T-helper 9 cell (primary cell): ENCODE measurements at places on chromosomes 1 and 21.

- no peak for DNase-seq
These were observed 40.9 kb upstream of the ZBTB18 start for GRCh38 chr1:244010191-244010590.

- DNase-seq, result peak; percentile 1
These were observed 219.8 kb upstream of the DUSP10 start for GRCh38 chr1:221961532-221962292.

GRCh38 chr21:31497914-31498313, 153.9 kb upstream of the TIAM1 start:
- no peak for DNase-seq

DNA sequence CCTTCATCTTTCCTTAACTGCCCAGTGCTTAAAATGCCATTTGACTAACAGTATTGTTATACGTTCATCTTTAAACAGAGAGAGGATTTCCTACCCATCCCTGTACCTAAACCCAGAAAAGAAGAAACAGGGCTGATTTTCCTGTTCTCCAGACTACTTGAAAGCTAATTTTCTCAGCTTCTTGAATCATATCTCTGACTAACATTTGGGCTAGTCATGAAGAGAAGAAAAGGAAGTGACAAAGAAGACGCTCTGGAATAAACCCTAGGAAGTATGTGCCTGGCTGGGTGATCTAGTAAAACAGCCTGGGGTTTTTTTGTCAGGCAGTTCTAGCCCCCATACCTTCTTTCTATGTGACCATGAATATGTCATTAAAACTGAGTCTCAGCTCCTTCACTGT, 44.8 kb upstream of the SGIP1 start:
- DNase-seq, result no peak

GRCh38 chr21:45818276-45818903, 163.2 kb upstream of the COL6A1 start:
- DNase-seq, result no peak

- no peak for DNase-seq
These were observed 273.0 kb upstream of the NFIA start for GRCh38 chr1:60809204-60809980.

GRCh38 chr1:115955228-115955627, 21.1 kb upstream of the SLC22A15 start:
- no peak for DNase-seq

GRCh38 chr1:14549897-14550620, 48.4 kb upstream of the KAZN start:
- DNase-seq, result no peak

GRCh38 chr1:204410688-204411450, 748 bp downstream of the PPP1R15B start:
- no peak for DNase-seq

GRCh38 chr1:7648761-7649384, 122.2 kb upstream of the VAMP3 start:
- DNase-seq, result no peak

DNA sequence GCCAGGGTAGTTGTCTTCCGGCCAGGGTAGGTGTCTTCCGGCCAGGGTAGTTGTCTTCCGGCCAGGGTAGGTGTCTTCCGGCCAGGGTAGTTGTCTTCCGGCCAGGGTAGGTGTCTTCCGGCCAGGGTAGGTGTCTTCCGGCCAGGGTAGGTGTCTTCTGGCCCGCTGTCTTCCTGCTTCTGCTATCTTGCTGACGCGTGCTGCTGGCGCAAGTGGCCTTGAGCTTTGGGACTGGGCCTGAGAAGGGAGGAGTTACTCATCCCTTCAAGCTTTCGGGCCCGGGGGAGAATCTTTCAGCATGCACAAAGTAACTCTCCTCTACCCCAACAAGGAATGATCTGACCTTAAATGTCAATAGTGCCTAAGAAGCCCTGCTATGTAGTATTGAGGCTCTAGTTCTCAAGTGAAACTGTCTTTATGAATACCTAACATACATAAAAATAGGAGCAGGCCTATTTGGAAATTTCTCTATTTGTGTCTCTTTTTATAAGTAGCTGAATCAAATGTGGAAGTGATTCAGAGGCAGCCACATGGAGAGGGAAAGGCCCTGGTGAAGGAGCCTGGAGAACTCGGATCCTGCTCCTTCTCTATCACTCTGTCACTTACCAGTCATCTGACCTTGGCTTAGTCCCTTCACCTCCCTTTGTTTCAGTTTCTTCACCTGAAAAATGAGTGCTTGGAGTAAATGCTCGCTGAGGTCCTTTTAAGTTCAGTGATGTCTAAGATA, 65.6 kb downstream of the RGL1 start:
- DNase-seq, result no peak

GRCh38 chr1:9607352-9607751, 18.6 kb downstream of the TMEM201 start:
- no peak for DNase-seq

DNA sequence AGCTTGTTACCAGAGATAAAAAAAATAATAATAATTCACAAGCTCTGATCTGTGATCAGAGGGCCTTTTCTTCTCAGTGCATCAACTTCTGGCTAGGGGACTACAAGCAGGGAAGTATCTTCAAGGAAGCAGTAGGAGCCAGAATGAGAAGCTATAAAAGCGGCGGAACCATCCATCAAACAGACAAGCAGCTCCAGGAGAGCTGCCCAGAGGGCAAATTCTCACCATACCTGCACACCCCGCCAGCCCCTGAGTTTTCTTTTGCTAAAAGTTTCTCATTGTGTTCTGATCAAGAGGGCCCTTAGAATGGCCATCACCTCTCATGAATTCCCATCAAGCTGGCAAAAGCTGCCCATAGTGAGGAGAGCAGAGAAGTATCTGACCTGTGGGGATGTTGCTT, 99.4 kb downstream of the SMYD2 start:
- DNase-seq, result no peak

GRCh38 chr1:91697416-91697815, 188.5 kb downstream of the TGFBR3 start:
- no peak for DNase-seq

DNA sequence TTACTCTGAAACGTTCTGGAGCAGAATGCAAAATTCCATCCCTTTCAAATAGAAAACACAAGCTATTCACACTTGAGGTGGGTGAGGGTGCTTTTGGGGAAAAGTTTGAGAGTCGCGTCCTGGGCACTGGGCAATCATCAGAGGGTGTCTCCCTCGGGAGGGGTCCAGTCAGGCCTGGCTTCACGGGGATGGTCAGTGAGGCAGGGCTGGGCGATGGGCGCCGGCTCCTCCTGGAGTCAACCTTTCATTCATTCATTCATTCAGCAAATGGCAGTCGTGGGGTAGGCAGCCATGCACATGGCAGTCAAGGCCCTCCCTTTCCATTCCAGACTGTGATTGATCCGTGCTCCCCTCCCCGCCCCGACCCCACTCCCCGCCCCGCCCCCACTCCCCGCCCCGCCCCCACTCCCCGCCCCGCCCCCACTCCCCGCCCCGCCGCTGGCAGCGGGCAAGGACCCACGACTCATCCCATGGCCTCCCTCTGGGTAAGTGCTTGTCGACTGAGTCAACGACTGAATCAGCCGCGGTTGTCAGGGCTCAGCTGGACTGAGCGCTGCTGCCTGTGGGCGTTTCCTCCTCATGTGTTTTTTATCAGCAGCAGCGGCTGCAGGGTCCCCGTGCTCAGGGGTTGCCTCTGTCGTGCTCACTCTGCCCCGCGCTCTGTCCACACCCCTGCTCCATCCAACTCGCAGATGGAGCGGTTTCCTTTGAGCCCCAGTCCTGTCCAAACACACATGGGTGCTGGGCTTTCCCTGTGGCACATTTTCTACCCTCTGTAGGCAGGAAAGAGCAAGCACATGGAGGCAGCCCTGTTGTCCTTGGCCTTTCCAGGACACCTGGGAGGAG, 12.5 kb upstream of the SPSB1 start:
- DNase-seq, result no peak

- DNase-seq, result no peak
These were observed 4.4 kb upstream of the PGBD5 start for GRCh38 chr1:230430499-230430898.

DNA sequence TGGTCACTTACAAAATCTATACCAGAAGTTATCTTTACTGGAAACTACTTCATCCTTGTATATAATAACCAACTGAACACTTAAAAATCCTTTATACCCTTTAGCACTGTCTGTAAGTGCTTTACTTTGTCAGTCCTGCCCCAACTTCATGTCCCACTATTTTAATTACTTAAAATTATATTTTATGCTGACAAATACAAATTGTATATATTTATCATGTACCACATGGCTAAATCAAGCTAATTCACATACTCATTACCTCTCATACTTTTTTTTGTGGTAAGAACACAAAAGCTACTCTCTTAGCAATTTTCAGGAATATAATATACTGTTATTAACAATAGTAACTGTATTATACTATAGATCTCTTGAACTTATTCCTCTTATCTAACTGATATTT, 63.0 kb downstream of the EVI5 start:
- DNase-seq, result no peak

- no peak for DNase-seq
These were observed 68.5 kb downstream of the DYRK1A start for GRCh38 chr21:37435120-37435519.

DNA sequence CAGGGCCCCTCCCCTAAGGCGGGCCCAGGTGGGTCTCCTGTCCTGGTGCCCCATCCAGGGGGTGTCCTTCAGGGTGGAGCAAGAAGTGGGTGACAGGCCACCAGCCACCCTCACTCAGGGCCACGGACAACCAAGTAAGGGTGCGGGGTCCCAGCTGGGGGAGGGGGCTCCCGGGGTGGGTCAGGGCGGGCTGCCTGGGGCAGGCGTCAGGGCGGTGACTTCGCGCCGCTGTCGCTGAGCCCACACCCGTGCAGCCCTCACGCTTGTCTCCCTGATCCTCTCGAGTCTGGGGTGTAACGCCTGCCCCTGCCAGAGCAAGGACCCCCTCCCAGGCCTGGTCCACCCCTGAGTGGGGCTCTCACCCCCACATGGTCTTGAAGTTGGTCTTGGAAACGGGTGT, 22.2 kb downstream of the ARHGEF16 start:
- DNase-seq, result no peak

GRCh38 chr1:199976496-199977144, 50.9 kb upstream of the NR5A2 start:
- DNase-seq, result no peak

GRCh38 chr1:52919051-52919722, 2.4 kb downstream of the ECHDC2 start:
- DNase-seq, result no peak

GRCh38 chr21:38699048-38699447, 106.7 kb upstream of the ETS2 start:
- no peak for DNase-seq

DNA sequence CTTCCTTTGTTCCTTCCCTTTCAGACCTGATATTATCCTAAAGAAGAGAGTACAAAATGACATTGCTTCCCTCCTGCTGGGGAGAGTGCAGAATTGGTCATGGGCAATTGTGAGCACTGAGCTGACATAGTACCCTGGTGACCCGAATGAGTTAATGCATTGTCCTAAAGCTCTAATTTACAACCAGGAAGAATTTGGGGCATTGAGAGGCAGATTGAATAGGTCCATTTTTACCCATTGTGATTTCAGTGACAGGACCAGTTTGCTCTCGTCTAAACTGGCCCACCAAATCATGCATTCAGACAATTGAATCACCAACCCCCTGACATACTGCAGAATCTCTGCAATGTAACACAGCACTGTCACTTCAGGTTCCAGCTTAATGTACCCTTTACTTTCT, 497.4 kb downstream of the DPYD start:
- no peak for DNase-seq

- DNase-seq, result no peak
These were observed 2.9 kb downstream of the DIPK1A start for GRCh38 chr1:92958203-92958970.

- no peak for DNase-seq
These were observed 140.8 kb downstream of the PTGER3 start for GRCh38 chr1:70906800-70907199.

DNA sequence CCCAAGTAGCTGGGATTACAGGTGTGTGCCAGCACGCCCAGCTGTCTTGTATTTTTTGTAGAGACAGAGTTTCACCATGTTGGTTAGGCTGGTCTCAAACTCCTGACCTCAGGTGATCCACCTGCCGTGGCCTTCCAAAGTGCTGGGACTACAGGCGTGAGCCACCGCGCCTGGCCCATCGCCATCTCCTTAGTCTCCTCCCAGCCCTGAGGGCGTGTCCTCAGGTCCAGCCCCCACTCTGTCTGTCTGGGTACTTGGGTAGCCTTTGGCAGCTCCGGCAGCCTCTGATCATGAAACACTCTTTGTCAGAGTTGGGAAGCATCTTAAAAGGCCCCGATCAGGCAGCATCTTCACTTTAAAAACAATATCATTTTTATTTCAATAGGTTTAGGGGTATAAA, 90.3 kb upstream of the DISP3 start:
- no peak for DNase-seq

- no peak for DNase-seq
These were observed 677.8 kb downstream of the USP25 start for GRCh38 chr21:16407403-16408240.

- DNase-seq, result no peak
These were observed 52.2 kb upstream of the ARTN start for GRCh38 chr1:43881415-43881814.

DNA sequence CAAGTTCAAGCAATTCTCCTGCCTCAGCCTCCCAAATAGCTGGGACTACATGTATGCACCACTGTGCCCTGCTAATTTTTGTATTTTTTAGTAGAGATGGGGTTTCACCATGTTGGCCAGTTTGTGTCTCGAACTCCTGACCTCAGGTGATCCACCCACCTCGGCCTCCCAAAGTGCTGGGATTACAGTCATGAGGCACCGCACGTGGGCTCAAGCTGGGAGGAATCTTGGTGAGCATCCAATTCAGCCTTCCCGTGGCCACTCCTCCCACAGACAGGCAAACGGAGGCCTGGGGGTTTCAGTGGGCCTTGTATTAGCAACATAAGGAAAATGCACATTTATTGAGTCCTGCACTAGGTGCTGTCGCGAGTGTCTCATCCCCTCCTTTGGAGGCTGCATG, 24.5 kb upstream of the VWA5B1 start:
- DNase-seq, result no peak

- no peak for DNase-seq
These were observed 720.6 kb downstream of the RWDD3 start for GRCh38 chr1:95954585-95954984.
